ENCODE measurements at places on chromosomes 16 and 17. TPM values are rescaled to one million over a fixed set of nuclear protein-coding genes. Genes with fewer than 3 reads are reported as not detected.

Gene PRSS36
- 2.5 TPM for total RNA-seq

Gene KRT24
- total RNA-seq: 573 TPM

Gene SPNS3
- total RNA-seq: not detected

Gene AKTIP
- total RNA-seq: 87.2 TPM

Gene SOCS7
- 20.4 TPM for total RNA-seq

Gene EPN3
- 40.0 TPM for total RNA-seq

Gene ZNF469
- 11.8 TPM for total RNA-seq

Gene ZNF385C
- not detected for total RNA-seq

Gene SLFN13
- 8.9 TPM for total RNA-seq
